ENCODE measurements at places on chromosomes 12 and 14.

- no peak for DNase-seq
Observed at GRCh38 chr14:59657769-59658168, 81.2 kb upstream of the CCDC175 start.

DNA sequence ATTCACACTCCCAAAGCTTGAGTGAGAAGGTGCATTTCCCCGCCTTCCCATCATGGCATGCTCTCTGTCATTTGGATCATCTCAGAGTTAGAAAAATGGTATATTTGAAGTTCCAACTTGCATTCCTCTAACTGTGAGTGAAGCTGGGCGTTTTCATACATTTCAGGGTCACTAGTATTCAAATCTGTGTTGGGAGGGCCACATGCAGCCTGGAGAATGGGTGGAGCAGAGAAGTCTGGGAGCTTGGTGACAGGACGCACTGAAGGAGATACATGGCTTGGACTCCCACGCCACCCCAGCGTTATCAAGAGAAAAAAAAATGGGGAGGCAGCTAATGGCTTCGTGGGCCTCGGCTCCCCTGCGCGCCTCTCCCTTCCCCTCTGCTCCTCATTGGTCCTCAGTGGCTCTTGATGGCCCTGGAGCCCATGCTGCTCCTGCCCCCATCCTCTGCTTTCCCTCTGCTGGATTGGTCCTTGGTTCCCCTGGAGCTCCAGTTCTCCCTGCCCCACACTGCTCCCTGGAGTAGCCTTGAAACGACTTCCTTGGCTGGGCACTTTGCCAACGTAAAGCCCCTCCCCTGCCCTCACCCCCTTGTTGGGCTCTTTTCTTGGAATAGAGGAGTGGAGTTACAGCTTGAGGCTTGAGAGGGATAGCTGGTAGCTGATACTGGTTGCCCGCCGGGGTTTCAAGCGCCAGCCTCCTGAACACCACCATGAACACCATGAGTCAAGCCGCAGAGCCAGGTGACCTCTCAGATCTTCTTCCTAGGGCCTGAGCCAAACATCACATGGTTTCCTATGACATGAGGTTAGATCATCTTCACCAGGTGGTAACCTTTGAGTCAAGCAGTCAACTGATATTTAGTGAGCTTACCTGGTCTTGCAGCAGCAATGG lies 139.6 kb downstream of the PRKCH start:
- no peak for DNase-seq

- no peak for DNase-seq
Observed at GRCh38 chr12:48615681-48616080, 45.8 kb upstream of the LALBA start.

DNA sequence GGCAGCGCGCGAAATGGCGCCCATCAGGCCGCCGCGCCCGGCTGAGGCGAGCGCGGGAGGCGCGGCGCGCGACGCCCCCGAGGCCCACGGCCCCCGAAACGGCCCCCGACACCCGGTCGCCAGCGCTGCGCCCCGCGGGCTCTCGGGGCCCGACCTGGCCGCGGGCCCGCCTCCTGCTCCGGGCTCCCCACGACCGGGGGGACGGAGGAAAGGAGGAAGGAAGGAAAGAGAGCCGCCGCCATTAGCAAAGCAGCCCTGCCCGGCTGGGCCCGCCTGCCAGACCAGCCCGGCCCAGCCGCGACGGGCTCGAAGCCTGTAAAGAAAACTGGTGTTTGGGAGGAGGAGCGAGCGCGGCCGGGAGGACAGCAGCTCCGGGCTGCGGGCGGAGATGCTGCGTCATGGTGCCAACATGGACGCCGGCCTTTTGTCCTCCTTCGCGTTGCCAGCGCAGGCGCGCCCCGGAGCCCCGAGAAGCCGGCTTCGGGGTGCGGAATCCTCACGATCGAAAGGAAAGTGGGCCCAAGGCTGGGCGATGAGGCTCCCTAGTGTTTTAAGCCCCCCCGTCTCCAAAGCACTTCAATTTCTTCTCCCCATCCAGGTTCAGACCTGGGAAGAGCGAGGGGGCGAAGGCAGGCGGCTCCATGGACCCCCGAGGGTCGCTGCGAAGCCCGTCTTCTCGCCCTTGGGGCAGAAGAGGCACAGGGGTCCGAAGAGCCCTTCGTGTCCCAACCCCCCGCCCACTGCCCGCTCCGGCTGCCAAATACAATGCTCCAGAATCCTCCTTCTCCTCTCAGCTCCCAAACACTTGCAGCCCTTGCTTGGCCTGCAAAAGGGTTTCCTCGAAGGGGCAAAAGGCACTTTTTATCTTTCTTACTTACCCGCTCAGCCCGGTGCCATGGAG lies 2.9 kb upstream of the SETD1B start:
- no peak for DNase-seq

DNA sequence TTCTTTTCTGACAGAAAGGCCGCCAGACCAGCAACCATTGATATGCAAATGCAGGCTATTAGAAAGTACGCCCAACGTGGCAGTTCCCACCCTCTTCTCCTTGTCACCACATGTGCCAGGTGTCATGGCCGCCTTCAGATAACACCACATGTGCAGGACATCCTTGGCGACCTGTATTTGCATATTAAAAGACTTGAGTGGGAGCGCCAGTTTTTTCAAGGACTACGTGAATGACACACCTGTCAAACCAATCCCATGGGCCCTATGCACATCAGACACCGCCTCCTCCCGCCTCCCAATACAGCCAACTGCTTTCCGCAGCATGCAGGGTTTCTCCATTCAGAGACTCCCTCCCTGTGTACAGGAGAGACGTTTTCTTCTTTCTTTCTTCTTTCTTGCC lies 318.6 kb upstream of the FAR2 start:
- no peak for DNase-seq

- DNase-seq, result no peak
Observed at GRCh38 chr12:51687614-51688013, 96.6 kb downstream of the SCN8A start.

- no peak for DNase-seq
Observed at GRCh38 chr14:67815573-67816225, 691 bp downstream of the ZFYVE26 start.

GRCh38 chr12:57236925-57237595 lies 7.5 kb downstream of the SHMT2 start:
- DNase-seq, result no peak

- DNase-seq, result no peak
Observed at GRCh38 chr12:31715283-31715825, 13.5 kb downstream of the AMN1 start.

DNA sequence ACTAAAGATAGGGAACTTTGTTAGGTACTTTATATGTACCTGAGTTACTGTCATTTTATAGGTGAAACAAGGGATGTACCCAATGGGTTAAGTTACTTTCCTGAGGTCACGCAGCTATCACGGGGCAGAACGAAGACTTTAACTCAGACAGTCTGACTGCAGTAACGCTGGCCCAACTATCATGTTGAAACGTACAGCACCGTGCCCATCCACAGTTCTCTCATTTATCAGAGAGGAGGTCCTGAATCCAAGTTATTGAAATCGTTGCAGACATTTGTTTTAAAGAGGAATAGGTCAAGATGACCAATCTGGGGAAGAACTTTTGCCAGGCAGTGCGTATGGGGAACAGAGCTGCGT lies 587 bp upstream of the C12orf75 start:
- no peak for DNase-seq

DNA sequence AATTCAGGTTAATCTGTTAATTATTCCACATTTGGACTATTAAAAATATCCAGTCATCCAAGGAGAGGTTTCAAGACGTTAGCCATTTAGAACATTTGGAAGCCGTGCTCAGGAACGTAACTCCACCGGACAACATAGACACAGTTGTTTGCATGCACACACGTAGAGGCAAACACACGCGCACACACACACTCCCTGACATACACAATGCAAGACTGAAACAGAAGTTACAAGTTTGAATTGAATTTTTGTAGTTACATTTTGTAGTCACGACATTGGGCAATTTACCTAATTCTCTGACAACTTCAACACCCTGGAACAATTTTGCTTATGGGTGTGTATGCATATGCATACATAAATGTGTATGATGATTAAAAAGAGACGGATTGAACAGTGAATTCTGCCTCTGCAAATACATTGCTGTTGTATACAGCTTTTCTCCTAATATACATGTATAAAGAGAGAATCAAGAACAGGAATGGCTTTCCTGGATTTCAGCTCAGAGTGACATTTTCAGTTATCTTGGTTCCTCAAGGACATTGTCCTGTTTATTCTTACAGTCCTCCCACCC lies 298.8 kb downstream of the LRFN5 start:
- no peak for DNase-seq

- DNase-seq, result no peak
Observed at GRCh38 chr14:67987606-67988005, 168.0 kb downstream of the RAD51B start.

- no peak for DNase-seq
Observed at GRCh38 chr14:99196310-99196650, 75.7 kb downstream of the BCL11B start.

DNA sequence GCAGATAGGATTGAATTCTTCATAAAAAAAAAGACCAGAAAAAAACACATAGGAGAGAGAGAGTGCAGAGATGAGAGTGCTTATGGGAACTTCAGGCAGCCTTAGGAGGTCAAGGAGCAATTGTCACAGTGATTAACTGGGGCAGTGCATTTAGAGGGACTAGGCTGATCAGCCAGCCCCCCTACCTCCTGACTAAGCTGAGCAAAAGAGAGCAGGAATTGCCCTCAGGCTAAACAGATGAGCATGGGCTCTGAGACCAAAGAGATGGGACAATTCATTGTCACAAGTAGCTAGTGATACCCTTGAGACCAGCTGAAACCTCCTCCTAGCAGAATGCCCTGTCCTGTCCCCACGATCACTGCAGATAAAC lies 124.0 kb downstream of the BTG1 start:
- no peak for DNase-seq

GRCh38 chr14:91169951-91170350 lies 56.1 kb downstream of the DGLUCY start:
- DNase-seq, result no peak

GRCh38 chr14:33674927-33675326 lies 275.9 kb downstream of the EGLN3 start:
- DNase-seq, result no peak

DNA sequence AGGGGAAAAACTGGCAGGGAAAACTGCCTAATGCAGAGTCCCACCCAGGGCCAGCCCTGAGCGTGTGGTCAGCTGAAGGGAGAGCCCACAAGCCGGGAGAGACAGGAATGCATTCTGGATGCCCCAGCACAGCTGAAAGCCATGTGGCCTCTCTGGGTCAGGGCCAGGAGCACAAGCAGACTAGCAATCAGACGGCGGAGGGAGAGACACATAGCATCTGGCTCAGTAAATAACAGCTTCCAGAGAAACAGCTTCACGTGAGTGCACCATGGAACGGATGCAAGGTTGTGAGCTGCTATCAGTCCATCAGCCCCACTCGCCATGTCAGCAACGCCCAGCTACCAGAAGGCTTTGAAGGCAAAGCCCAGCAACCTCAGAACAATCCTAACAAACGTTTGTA lies 28.2 kb upstream of the TMEM106C start:
- no peak for DNase-seq

GRCh38 chr12:54616933-54617680 lies 17.6 kb downstream of the LACRT start:
- no peak for DNase-seq

- no peak for DNase-seq
Observed at GRCh38 chr12:15854916-15855315, 27.3 kb upstream of the STRAP start.

DNA sequence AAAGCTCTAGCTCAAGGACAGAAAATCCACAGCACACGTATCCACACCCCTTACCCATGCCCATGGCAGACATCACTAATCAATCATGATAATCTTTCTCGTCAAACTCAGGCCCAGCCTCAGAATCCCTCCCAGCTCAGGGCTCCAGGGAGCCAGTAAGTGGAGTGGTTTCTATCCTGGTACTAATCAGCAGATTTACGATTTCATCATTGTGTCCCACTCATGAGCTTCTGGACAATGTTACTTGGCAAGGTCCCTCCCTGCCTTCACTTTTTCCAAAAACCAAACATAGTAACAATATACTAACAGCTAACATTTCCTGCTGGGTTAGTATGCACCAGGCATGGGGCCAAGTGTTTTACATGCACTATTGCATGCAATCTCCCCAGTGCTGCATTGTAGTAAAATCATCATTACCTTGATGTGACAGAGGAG lies 45.8 kb upstream of the NCOR2 start:
- no peak for DNase-seq

- DNase-seq, result no peak
Observed at GRCh38 chr12:2768224-2768961, 26.4 kb upstream of the FKBP4 start.

DNA sequence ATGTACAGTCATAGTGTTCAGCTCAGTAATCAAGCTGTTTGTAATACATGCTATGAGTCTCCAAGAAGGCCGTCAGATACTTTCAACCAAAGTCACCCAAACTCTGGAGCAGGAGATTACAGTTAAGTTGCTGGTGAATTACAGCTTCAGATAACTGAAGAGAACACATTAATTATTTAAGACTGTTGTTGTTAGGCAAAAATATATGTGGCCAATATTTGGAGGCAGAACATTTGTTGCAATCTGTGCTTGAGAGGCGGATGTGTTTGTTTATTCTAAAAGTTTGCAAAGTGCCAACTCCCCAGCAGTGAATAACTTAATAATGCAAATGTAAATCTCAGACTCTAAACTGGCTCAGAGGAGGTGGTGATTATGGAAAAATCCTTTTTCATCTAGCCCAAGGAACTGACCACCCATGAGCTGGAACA lies 300.7 kb upstream of the TBX3 start:
- no peak for DNase-seq

GRCh38 chr12:131861261-131862083 lies 33.0 kb upstream of the ULK1 start:
- no peak for DNase-seq

DNA sequence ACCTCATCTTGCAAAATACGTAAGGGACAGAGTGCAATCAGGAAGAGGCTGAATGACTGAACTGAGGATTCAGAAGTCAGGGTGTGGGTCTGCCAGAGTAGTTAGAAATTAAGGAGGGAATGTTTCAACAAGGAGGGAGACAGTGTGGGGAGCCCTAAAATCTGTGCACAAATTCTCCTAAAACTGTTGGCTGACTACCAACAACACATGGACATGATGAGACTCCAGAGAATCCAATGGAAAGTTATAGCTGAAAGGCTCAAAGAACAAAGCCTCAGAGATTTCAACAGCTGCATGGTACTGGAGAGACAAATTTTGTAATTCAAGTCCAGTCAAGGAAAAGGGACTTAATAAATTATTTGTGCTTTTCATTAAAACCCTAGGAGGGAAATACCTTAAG lies 36.1 kb upstream of the NEDD1 start:
- no peak for DNase-seq

GRCh38 chr14:50410921-50411320 lies 14.2 kb upstream of the CDKL1 start:
- no peak for DNase-seq

DNA sequence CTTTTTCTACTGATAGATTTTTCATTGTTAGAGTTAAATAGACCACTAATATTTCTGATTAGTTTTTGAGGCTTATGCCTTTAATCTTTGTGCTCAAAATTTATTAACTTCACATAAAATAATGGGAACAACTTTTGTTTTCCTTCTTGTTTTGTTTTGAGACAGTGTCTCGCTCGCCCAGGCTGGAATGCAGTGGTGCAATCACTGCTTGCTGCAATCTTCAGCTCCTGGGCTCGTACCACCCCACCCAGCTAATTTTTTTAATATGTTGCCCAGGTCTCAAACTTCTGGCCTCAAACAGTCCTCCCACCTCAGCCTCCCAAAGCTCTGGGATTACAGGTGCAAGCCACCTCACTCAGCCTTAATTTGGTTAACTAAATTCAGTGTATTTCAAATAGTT lies 16.8 kb downstream of the SCFD1 start:
- no peak for DNase-seq

Measured in Panc1 (cell line).